ENCODE measurements at places on chromosomes 1 and 21.

DNA sequence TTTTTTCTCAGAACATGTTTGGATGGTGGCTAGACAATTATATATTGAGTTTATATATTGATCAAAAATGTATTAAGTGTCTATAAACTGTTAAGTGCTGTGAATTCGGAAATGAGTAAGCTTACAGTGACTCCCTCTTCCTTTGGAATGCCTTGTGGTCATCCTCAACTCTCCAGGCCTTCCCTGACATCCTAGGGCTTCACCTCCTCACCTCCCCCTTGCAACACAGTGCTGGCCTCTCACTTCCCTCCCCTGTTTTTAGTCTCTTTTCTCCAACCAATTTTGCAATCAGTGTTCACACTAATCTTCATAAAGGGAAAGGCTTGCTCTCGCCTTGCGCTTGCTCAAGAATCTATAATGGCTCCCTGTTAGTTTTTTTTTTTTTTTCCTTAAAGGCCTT, 95.1 kb upstream of the C1orf21 start:
- DNase-seq, result no peak

GRCh38 chr21:38734646-38735365, 70.9 kb upstream of the ETS2 start:
- no peak for DNase-seq

DNA sequence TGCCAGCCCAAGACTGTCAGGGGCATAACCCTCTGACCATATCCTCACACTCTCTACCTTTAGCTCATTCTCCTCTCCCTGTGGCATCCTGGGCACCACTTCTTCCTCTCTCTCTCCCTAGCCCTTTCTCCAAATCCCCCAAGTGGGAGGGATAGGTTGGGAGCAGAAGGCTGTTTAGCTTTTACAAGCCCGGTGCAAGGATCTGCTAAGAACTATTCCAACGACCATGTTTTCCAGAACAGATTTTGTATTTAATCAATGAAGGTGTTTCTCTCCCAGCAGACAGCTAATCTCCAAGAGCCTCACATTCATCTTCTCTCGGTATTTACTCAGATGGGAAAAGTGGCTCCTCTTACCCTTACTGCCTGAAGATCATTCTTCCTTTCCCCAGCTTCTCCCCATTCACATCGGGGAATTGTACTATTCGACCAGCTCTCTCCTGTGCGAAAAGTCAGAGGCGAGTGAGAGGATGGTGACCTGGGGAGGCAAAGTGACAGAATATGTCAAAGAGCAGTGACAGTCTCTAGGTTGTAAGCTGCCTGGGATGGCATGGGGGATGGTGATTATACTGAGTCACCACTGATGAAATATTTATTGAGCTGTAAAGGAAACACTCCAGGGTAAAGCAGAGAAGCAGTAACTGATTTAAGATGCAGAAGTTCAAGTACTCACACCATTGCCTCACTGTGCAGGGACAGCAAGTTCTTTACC, 47.0 kb upstream of the RBM15 start:
- no peak for DNase-seq

DNA sequence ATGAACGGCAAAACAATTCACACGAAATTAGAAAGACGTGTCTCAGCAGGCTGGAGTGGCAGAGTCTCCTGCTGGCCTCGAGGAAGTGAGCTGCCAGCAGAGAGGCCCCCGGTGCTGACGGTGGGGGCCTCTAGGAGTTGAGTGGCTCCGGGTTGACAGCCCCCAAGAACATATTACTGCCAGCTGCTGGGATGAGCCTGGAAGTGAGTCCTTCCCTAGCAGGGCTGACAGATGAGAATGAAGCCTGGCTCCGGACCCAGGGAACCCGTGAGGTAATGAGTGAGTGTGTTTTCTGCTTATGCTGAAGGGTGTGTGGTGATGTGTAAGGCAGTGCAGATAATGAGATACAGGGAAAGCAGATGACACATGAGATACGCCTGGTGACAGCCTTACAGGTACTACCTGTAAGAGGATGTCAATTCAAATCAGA, 23.5 kb upstream of the LRRC47 start:
- no peak for DNase-seq

DNA sequence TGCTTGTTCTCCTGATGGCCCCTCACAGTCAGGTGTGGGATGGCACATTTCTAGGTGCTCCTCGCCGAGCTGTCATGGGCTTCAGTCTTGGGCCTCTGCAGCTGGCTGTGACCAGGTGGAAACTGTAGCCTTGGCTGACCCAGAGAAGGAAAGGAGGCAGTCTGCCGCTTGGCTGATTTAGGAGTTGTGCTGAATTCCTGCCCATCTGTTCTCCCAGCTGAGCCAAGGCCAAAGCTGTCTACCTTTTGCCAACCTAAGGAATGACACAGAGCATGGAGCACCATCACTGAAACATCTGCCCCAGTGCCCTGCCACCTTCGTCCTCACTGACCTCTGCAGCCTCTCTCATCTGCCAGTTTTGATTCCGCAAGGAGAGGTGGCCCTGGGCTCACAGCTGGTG, 27.9 kb downstream of the UTP25 start:
- no peak for DNase-seq

DNA sequence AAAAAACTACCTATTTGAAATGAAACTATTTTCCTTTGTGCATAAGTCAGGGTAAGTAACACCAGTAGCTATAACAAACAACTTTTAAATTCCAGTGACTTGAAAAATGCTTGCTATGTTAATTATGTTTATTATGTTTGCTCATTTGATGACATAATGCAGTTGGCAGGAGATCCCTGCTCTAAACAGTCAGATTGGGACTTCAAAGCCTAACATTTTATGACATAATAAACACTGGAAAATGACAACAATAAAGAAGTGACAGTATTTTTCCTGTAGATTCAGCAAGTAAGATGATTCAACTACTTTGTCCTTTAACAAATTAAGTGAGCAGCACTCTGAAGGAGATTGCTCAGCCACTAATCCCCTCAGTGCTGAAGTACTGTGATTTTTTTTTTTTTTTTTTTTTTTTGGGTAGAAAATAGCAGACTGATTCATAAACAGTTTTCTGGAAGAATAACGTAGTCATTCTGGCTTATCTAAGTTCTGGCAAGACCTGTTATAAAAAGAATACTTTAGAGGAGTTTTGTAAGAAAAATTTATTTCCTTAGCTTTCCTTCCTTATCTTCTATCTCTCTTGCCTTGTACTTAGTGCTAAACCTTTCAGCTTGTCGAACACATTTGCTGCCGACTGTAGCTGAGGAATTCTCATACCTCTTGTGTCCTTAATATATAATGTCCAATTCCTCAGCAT, 207.2 kb downstream of the PTGER3 start:
- no peak for DNase-seq

DNA sequence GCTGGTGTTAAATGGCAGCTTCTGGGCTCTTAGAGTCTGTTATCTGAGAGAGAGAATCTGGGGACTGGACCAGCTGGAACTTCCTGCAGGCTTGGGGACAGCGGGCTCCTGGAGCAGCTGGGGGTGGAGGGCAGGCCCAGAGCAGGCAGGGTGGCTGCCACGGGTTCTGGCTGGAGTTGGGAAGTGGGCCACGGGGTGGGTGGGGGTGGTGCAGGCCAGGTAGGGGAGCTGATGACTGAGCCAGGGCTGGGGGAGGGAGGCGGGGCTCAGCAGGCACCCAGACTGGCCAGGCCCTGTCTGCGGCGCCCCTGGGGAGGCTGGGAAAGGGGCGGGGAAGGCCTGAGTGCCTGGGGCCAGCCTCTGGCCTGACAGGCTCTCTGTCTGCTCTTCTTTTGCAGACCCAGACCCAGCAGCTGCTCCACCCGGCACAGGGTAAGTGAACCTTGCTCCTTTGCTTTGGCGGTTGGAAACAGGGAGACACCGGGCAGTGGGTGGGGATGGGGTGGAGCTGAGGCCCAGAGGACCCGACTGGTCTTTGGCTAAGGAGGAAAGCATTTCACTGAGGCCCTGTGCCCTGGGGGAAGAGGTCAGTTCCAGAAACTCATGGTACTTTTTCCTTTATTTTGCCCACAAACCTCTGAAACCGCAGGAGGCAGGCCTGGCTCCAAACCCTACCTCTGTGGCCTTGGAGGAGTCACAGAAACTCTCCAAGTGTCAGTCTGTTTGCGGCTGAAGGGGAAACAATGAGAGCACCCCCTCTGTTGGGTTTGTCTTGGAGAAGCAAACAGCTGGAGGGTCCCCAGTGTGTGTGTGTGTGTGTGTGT, 48.8 kb downstream of the ARHGEF10L start:
- no peak for DNase-seq

DNA sequence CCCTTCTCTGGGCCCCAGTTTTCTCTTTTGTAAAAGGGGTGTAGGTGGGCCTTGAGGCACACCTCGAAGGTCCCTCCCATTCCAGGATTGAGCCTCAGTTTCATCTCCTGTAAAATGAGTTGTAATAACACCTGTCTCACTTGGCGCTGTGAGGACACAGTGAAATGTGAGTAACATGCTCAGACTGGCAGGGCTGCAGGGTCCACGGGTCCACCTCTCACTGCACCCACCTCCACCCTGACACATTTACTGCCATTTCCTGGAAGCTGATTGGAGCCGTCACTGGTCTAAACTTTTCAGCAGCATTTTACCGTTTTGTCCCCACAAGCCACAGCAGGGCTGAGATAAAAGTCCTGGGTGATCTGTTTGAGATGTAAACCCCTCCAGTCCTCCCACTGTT, 398.0 kb downstream of the PTPRU start:
- DNase-seq, result no peak

GRCh38 chr1:245172026-245172425, 17.2 kb downstream of the KIF26B start:
- no peak for DNase-seq

- DNase-seq, result no peak
Measured at GRCh38 chr1:161171191-161171590, 5.0 kb downstream of the PPOX start.

DNA sequence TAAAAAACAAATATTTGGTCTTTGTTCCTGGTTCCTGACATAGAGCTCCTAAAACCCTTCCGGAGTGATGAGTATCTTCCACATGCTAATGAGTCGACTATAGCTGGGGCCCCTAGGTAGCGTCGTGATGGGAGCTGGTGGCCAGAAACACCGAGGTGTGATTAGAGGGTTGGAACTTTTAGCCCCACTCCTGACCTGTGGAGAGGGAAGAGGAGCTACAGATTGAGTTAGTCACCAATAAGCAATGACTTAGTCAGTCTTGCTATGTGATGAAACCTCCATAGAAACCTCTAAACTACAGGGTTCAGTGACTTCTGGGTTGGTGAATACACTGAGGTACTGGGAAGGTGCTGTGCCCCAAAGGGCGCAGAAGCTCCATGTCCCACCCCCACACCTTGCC, 30.1 kb upstream of the PLD5 start:
- no peak for DNase-seq

DNA sequence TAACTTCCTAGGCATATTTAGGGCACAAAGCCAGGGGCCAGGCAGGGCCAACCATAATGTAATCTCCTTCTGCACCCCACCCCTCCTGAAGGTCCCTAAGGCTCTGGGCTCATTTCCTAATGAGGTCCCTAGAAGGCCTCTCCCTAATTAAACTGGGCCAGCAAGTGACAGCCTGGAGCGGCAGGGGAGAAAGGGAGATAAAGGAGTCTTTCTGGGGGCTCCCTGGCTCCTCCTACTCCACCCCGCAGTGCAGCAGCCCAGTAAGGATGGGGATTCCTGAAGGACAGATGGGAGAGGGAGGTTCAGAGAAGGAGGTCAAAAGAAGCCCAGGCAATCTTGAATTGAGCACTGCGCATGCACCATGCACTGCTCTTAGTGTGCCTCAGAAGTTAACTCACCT, 12.8 kb downstream of the LRP8 start:
- DNase-seq, result no peak

- DNase-seq, result no peak
Measured at GRCh38 chr1:219434285-219434922, 178.5 kb downstream of the ZC3H11B start.

DNA sequence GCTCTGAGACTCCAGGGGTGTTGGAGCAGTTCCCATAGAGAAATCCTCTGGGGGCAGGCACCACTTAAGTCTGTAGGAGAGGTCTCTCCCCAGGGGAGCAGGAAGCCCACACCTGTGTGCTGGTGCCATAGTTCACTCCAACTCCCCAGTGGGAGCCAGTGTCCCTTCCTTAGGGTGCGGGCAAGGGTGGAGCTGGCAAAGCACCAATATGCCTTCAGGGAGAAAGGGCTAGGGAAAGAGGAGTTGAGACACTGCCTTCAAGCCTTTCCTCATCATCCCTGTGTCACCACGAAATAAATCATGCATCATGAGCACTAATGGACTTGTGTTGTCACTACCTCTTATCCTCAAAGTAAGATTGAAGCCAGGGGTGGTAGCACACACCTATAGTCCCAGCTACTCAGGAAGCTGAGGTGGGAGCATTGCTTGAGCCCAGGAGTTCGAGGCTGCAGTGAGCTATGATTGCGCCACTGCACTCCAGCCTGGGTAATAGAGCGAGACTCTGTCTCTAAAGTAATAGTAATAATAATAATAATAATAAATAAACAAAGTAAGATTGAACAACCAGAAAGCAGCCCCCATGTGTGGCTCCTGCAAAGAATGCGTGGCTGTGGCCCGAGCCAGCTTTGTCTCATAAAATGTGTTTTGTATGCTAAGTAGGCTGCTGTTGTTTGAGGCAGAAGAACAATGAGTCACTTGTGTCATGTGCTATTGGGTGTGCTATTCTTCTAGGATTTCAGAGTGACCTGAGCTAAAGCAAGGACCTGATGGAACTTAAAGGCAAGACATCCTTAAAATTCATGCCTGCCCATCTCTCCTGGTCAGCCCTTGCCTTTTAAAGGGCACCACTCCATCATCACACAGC, 6.7 kb upstream of the TIE1 start:
- no peak for DNase-seq

DNA sequence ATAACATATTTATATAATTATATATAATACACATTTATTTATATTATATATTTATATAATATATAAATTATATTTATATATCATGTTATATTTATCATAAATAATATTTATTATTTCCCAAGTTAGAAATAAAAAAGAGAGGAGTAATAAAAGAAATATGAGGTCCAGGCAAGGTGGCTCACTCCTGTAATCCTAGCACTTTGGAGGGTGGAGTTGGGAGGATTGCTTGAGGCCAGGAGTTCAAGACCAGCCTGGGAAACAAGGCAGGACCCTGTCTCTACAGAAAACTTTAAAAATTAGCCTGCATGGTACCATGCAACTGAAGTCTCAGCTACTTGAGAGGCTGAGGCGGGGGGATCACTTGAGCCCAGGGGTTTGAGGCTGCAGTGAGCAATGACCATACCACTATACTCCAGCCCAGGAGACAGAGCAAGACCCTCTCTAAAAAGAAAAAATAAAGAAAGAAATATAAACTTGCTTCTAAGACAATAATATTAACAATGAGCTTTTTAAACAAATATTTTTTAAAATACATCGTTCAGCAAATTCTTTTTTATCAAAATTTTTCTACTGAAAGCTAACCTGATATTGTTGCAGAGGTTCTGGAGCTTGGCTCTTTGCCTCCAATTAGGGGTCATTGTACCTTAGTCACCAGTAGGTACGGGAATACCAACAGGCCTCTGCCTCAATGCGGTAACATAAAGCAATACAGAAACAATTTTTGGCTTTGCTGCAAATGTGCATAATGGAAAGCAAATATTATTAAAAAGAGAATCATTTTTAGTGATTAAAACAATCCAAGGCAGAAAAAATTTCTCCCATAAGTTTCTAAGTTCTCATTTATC, 290.0 kb downstream of the SETD4 start:
- DNase-seq, result no peak
